ENCODE measurements at places on chromosomes 2 and 18. TPM values are rescaled to one million over a fixed set of nuclear protein-coding genes. Genes with fewer than 3 reads are reported as not detected.

- DNase-seq = peak; percentile 74
Observed at GRCh38 chr2:106095478-106096298, 98.4 kb downstream of the UXS1 start.

DLX2 gene
- total RNA-seq = 0.25 TPM

KLHL30 gene
- total RNA-seq = not detected

GRCh38 chr2:152154462-152154861, 21.1 kb downstream of the STAM2 start:
- no peak for DNase-seq

GRCh38 chr18:25352629-25353005, 651 bp upstream of the ZNF521 start:
- no peak for DNase-seq

- no peak for DNase-seq
Observed at GRCh38 chr2:23209059-23209458, 175.9 kb upstream of the KLHL29 start.

PLCL1 gene
- total RNA-seq = 0.95 TPM

AQP12A gene
- total RNA-seq = not detected

OXER1 gene
- not detected for total RNA-seq

DNA sequence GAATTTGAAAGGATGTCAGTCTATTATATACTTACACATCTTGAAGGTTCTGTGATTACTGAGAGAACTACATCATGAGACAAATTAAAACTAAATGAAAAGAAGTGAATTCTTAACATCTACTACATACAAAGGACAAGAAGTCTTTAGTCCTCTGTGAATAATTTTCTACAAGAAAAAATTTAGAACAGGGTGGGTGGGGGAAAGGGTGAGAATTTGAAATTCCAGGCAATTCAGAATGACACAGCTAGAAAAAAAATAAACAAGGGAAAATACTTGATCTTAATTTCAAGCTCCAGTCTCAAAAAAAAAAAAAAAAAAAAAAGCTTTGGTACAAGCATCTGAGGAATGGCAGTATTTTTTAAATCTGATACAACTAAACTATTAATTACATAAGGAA, 15.5 kb downstream of the CUL3 start:
- no peak for DNase-seq

EMX1 gene
- not detected for total RNA-seq

GRCh38 chr2:223800908-223801307, 36.5 kb downstream of the AP1S3 start:
- DNase-seq = no peak

GRCh38 chr18:76689646-76690264, 132.6 kb upstream of the ZNF236 start:
- DNase-seq = no peak

DNA sequence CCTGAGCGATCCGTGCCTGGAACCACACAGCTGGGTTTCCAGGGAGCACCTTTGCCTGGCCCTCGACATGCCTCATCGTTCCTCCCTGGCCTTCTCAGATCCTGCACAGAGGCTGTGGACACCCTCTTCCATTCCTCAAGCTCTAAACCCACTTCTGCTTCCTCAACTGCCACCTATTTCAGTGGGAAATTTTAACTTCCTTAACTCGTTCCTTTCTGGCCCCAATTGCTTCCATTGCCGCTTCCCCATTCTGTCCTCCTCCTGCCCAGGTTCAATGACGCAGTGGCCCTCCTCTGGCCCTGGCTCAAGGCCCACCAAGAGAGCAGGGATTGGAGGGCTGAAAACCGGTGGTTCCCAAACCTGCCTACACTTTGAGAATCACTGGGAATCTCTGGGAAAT, 4.8 kb upstream of the B3GNT7 start:
- no peak for DNase-seq

- DNase-seq = no peak
Observed at GRCh38 chr2:162607915-162608314, 230.7 kb downstream of the KCNH7 start.

MATN3 gene
- total RNA-seq = not detected

CAPN14 gene
- 0.43 TPM for total RNA-seq

- DNase-seq = no peak
Observed at GRCh38 chr2:44598330-44599119, 236.8 kb downstream of the CAMKMT start.

GRCh38 chr2:215403441-215404347, 32.2 kb downstream of the FN1 start:
- DNase-seq = no peak

All from natural killer cell treated with Interleukin-12 subunit alpha and Interleukin-12 subunit beta and Interleukin-15 and Interleukin-18, amount 100 ng/mL, for 72 hours (primary cell).